Right renal pelvis (tissue), 4 donors: ENCODE measurements at places on chromosomes 5 and 9. TPM values are rescaled to one million over a fixed set of nuclear protein-coding genes. Genes with fewer than 3 reads are reported as not detected.

The LURAP1L gene
- polyA plus RNA-seq: 22.7 TPM

- DNase-seq: no peak
Observed at GRCh38 chr9:112489039-112489546, 2.5 kb downstream of the KIAA1958 start.

GRCh38 chr5:59090323-59090722 lies 507.4 kb downstream of the RAB3C start:
- no peak for DNase-seq

- no peak for DNase-seq
Observed at GRCh38 chr9:92714787-92715487, 45.0 kb upstream of the IPPK start.

DNA sequence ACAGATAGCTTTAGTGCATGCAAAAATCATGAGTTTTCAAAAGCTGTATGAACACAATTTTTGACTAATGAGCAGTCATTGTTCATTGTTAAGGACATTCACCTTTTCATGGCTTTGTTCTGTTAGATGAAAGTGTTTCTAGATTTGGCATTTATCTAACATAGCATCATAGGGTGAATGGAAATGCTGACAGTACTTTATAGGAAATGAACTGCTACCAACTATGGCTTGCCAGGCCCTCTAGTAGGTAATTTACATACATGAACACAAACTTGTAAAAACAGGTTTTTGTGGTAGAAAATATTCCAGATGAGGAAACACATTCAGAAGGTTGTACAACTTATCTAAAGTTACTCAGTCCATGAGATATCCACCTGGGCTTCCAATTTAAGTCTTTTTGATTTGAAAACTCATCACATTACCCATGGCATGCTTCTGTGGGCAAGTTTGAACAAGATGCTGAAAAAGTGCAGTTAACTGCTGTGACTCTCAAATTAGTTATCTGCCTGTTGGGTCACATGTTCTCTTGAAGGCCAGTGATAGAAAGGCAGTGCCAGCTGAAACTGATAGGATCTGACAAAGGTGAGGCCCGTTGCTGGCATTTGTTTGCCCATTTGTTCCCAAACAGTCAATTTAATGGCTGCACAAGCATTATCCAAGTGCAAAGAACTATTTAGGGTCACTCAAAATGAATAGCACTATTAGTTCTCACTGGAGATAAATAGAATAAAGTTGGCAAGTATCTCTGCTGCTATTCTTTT lies 399.1 kb downstream of the MAN2A1 start:
- no peak for DNase-seq

The OR1J2 gene
- not detected for polyA plus RNA-seq

GRCh38 chr5:14591548-14591947 lies 10.0 kb downstream of the OTULINL start:
- no peak for DNase-seq

The PHF24 gene
- 0.22 TPM for polyA plus RNA-seq

DNA sequence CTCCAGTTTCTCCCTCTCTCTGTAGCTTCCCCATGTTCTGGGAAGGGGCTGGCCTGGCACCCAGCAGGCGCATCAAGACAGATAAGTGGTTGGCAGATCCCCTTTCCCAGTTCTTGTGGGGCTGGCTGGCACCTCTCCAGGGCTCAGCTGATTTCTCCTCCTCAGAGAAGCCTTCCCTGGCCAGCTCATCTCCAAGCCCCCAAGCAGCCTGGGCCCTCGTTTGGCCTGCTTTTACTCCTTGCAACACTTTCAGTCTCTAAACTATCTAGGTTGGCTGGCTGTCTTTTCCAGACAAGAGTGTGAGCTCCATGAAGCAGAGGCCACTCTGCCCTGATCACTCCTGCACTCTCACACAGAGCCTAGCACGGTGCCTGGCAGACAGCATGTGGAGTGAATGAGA lies 13.5 kb downstream of the MACROH2A1 start:
- DNase-seq: no peak

GRCh38 chr5:135395866-135396265 lies 3.2 kb downstream of the MACROH2A1 start:
- DNase-seq: no peak

DNA sequence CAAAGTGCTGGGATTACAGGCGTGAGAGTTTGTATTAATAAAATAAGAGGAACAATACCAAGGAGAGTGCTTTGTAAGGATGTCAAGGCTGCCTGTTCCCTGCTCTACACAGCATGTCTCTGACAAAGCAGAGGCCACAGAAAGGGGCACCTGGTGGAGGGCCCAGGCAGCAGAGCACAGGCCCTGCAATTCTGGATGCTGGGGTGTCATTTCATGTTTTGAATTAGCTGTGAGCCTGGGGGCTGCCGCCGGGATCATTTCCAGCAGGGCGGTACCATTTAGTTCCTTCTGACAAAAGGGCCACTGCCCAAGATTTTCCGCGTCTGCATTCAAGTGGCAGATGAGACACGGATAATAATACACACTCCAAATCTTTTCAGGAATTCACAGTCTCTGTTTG lies 396.9 kb downstream of the GADD45G start:
- no peak for DNase-seq

The ACTBL2 gene
- not detected for polyA plus RNA-seq

The NKD2 gene
- polyA plus RNA-seq: 17.3 TPM

DNA sequence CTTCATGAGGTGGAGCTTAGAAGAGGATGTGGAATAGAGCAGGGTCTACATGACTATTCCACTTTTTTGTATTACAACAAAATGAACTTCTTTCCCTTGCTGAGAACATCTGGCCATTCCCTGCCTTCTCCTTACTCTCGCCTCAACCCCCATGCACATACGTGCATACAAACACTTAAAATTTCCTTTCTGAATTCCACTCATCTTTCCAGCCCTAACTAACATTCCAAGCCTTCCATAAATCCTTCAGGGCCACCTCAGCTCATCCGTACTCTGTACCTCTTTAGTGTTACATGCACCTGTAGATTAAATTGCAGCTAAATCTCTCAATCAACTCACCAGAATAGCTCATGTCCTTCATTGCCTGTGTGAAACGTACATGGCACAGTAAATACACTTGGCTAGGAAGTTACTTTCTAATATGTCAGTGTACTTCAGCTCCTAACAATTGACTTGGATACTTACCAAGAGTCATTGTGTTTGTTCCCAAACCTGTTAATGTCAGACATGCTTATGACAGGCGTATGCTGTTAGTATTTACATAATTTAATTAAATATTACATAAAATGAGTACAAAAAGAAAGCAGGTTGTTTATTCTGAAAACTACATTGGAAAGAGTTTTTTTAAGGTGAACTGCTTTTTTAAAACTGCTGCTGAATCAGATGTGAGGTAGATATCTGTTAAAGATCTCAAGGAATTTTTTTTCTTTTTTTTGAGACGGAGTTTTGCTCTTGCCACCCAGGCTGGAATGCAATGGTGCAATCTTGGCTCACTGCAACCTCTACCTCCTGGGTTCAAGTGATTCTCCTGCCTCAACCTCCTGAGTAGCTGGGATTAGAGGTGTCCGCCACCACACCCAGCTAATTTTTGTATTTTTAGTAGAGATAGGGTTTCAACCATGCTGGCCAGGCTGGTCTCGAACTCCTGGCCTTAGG lies 55.7 kb downstream of the GLIS3 start:
- DNase-seq: no peak

The FBXL7 gene
- polyA plus RNA-seq: 25.9 TPM
